ENCODE measurements at places on chromosomes 1 and 21. TPM values are rescaled to one million over a fixed set of nuclear protein-coding genes. Genes with fewer than 3 reads are reported as not detected.

FOXO6 gene
- 2.1 TPM for polyA plus RNA-seq

KIF21B gene
- 2.0 TPM for polyA plus RNA-seq

LRRC3 gene
- 3.8 TPM for polyA plus RNA-seq

ATP6V1G3 gene
- 9.6 TPM for polyA plus RNA-seq

TTC3 gene
- 158 TPM for polyA plus RNA-seq

IL10 gene
- polyA plus RNA-seq: 0.19 TPM

SLC44A3 gene
- 83.5 TPM for polyA plus RNA-seq

C1orf185 gene
- not detected for polyA plus RNA-seq

ADAMTS5 gene
- 23.0 TPM for polyA plus RNA-seq

HTR6 gene
- 1.4 TPM for polyA plus RNA-seq

RAB42 gene
- polyA plus RNA-seq: 2.6 TPM

ZSCAN20 gene
- 6.0 TPM for polyA plus RNA-seq

EFNA4 gene
- polyA plus RNA-seq: 20.3 TPM

BEST4 gene
- 0.68 TPM for polyA plus RNA-seq

NKAIN1 gene
- polyA plus RNA-seq: 3.5 TPM

OR2L2 gene
- 0.10 TPM for polyA plus RNA-seq

RGS1 gene
- polyA plus RNA-seq: 2.1 TPM

CCNL2 gene
- polyA plus RNA-seq: 183 TPM

C8B gene
- 0.28 TPM for polyA plus RNA-seq

GPR52 gene
- not detected for polyA plus RNA-seq

TMPRSS15 gene
- 0.29 TPM for polyA plus RNA-seq

C1orf74 gene
- 4.3 TPM for polyA plus RNA-seq

IFNLR1 gene
- 3.9 TPM for polyA plus RNA-seq

GUCA2B gene
- not detected for polyA plus RNA-seq

VSIG8 gene
- polyA plus RNA-seq: 0.36 TPM

PLEKHG5 gene
- 10.2 TPM for polyA plus RNA-seq

TAL1 gene
- polyA plus RNA-seq: 3.9 TPM

JMJD4 gene
- 15.7 TPM for polyA plus RNA-seq

FCRL6 gene
- polyA plus RNA-seq: 0.08 TPM
